Regular cardiac myocyte (primary cell): ENCODE measurements at places on chromosomes 13 and 19. TPM values are rescaled to one million over a fixed set of nuclear protein-coding genes. Genes with fewer than 3 reads are reported as not detected.

Gene PDX1
- not detected in 2 replicates for total RNA-seq

Gene DCT
- 0.28 TPM in 1 of 2 replicates, not detected in the other for total RNA-seq

Gene CNFN
- total RNA-seq = not detected in 2 replicates

Gene GPC6
- 4.4 and 42.3 TPM in 2 replicates for total RNA-seq

Gene KL
- total RNA-seq = under 0.01 TPM in 2 replicates

Gene KCNN4
- 3.8 and 4.5 TPM in 2 replicates for total RNA-seq

Gene SYCN
- total RNA-seq = not detected in 2 replicates

Gene CCDC122
- 1.7 and 29.6 TPM in 2 replicates for total RNA-seq

Gene C2CD4C
- total RNA-seq = under 0.01 TPM in 2 replicates

Gene SYNGR4
- not detected in 2 replicates for total RNA-seq

Gene IZUMO4
- total RNA-seq = 0.58 and 0.85 TPM in 2 replicates

Gene SPRED3
- total RNA-seq = 2.5 and 3.3 TPM in 2 replicates

Gene PEAK3
- not detected in 2 replicates for total RNA-seq

Gene RYR1
- under 0.01 and 1.1 TPM in 2 replicates for total RNA-seq

Gene PALM
- total RNA-seq = 3.8 and 13.8 TPM in 2 replicates

Gene IL11
- 4.8 and 26.3 TPM in 2 replicates for total RNA-seq

Gene C19orf73
- total RNA-seq = 0.58 and 0.85 TPM in 2 replicates

Gene RNF17
- total RNA-seq = 0.28 TPM in 1 of 2 replicates, not detected in the other

Gene TEX101
- total RNA-seq = not detected in 2 replicates

Gene ZNF610
- 2.5 and 4.8 TPM in 2 replicates for total RNA-seq

Gene ZNF574
- 7.6 and 12.7 TPM in 2 replicates for total RNA-seq

Gene FXYD7
- total RNA-seq = not detected in 2 replicates

Gene PCP2
- total RNA-seq = not detected in 2 replicates

Gene ZFR2
- 0.19 TPM in 1 of 2 replicates, not detected in the other for total RNA-seq

Gene ZNF229
- total RNA-seq = 8.6 and 13.0 TPM in 2 replicates

Gene MAST1
- total RNA-seq = 3.4 TPM in 1 of 2 replicates, not detected in the other

Gene ERICH4
- not detected in 2 replicates for total RNA-seq

Gene CLEC11A
- total RNA-seq = 40.8 and 87.7 TPM in 2 replicates

Gene MBD3L3
- total RNA-seq = not detected in 2 replicates

Gene ZNF428
- total RNA-seq = 28.2 and 35.0 TPM in 2 replicates

Gene NLRP5
- under 0.01 TPM in 1 of 2 replicates, not detected in the other for total RNA-seq

Gene SIAH3
- total RNA-seq = not detected in 2 replicates

Gene LAMP1
- 92.0 and 197 TPM in 2 replicates for total RNA-seq

Gene FUT2
- not detected in 2 replicates for total RNA-seq

Gene KLK3
- total RNA-seq = not detected in 2 replicates

Gene INSL3
- not detected in 2 replicates for total RNA-seq

Gene UHRF1
- 7.0 and 175 TPM in 2 replicates for total RNA-seq

Gene KLK15
- total RNA-seq = not detected in 2 replicates

Gene CTXN1
- total RNA-seq = 1.2 and 1.4 TPM in 2 replicates

Gene IL17D
- 1.3 and 3.1 TPM in 2 replicates for total RNA-seq

Gene CASP14
- total RNA-seq = not detected in 2 replicates

Gene ZNF681
- 0.56 and 0.96 TPM in 2 replicates for total RNA-seq

Gene COMMD6
- 28.2 and 31.2 TPM in 2 replicates for total RNA-seq

Gene KRTDAP
- not detected in 2 replicates for total RNA-seq

Gene APOE
- total RNA-seq = 9.0 and 20.6 TPM in 2 replicates

Gene ZNF726
- 2.0 and 6.5 TPM in 2 replicates for total RNA-seq

Gene ADAT3
- 1.3 and 1.7 TPM in 2 replicates for total RNA-seq

Gene NOTCH3
- 151 and 182 TPM in 2 replicates for total RNA-seq

Gene KLF1
- total RNA-seq = not detected in 2 replicates

Gene CACNA1A
- total RNA-seq = 13.4 and 16.3 TPM in 2 replicates

Gene JAK3
- 3.1 and 3.9 TPM in 2 replicates for total RNA-seq

Gene P2RY11
- total RNA-seq = 2.3 and 3.8 TPM in 2 replicates

Gene HCST
- total RNA-seq = 0.38 and 0.56 TPM in 2 replicates

Gene CNN2
- total RNA-seq = 141 and 167 TPM in 2 replicates

Gene GJB2
- total RNA-seq = under 0.01 TPM in 2 replicates

Gene S1PR2
- 11.0 and 13.6 TPM in 2 replicates for total RNA-seq

Gene ATP4B
- not detected in 2 replicates for total RNA-seq

Gene ZNF577
- 7.7 and 11.3 TPM in 2 replicates for total RNA-seq

Gene CGB5
- not detected in 2 replicates for total RNA-seq
